GDM1 (cell line): ENCODE measurements at places on chromosomes 5 and 9.
A peak's percentile ranks its signal among the peaks of the same experiment; 100 is the strongest.

DNA sequence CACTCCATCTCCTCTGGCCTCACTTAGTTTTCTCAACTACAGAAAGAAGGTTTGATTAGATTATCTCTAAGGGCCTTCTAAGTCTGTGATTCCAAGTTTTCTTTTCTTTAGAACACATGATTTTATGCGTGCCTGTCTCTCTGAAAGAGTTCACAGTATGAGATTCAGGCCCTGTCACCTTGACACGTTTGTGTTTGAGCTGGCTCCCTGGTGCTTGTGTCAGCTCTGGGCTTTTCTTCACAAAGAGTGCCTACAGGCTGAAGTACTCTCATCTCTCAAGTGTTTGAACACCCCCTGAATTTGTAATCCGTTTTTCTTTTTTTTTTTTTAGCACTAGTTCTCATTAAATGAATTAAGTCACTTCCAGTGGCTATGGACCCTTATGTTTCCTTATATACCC lies 306.9 kb upstream of the C9orf72 start:
- no peak for DNase-seq

GRCh38 chr5:30112867-30113266 lies 1080.6 kb upstream of the CDH6 start:
- no peak for DNase-seq

- DNase-seq: no peak
Observed at GRCh38 chr5:14286574-14287421, 143.7 kb downstream of the TRIO start.

GRCh38 chr9:93952784-93953495 lies 2.2 kb downstream of the BARX1 start:
- DNase-seq: no peak

DNA sequence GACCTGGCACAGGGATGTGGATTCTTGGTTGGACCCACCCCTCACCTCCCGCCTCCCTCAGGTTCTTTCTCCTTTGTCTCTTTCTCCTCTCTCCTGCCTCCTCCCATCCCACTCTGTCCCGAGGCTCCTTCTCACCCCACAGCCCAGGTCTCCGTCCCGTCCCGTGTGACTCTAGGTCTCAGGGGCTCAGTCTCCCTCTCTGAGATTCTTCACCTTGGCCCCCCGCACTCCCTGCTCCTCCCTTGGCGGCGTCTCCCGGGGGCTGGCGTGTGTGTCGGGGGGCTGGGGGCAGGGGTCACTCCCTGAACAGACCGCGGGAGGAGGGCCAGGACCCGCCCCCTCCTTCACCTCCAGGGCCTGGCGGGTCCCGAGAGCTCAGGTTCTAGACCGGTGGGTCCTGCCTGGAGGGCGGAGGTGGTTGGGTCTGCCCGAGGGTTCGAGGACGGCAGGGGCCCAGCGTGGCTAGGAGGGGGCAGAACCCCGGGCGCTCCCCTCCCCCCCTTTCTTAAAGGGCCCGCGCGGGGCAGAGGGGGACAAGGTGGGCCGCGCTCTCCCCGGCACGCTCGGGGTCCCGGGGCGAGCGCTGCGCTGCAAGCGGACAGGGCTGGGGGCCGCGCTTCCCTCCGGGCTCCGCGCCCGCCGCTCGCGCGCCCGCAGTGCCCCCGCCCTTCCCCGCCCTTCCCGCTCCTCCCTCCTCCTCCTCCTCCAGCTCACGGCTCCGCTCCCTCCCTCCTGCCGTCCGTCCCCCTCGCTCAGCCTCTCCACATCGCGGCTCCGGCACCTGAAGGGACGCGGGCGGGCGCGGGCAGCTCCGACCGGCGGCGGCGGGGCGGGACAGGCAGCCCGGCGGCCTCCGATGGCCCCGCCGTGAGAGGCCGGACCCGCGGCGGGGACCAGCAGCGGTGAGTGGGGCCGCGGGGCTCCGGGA lies at the start of gene PSD2:
PSD2 (plus strand) TSS at position 735 of the 928 bp plus-strand sequence. CDS start 13,633 bp downstream, outside the sequence.
- no peak for DNase-seq

GRCh38 chr5:129094924-129095899 lies 663 bp downstream of the ISOC1 start:
- DNase-seq: peak; percentile 51

DNA sequence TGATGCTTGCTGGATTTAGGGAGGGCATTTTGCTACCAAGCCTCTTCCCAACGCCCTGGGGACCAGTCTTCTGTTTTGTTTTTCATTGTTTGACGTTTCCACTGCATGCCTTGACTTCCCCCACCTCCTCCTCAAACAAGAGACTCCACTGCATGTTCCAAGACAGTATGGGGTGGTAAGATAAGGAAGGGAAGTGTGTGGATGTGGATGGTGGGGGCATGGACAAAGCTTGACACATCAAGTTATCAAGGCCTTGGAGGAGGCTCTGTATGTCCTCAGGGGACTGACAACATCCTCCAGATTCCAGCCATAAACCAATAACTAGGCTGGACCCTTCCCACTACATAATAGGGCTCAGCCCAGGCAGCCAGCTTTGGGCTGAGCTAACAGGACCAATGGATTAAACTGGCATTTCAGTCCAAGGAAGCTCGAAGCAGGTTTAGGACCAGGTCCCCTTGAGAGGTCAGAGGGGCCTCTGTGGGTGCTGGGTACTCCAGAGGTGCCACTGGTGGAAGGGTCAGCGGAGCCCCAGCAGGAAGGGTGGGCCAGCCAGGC lies 23.0 kb downstream of the PCDHGC5 start:
- DNase-seq: no peak

- DNase-seq: no peak
Observed at GRCh38 chr9:123421801-123422455, 65.9 kb downstream of the CRB2 start.

DNA sequence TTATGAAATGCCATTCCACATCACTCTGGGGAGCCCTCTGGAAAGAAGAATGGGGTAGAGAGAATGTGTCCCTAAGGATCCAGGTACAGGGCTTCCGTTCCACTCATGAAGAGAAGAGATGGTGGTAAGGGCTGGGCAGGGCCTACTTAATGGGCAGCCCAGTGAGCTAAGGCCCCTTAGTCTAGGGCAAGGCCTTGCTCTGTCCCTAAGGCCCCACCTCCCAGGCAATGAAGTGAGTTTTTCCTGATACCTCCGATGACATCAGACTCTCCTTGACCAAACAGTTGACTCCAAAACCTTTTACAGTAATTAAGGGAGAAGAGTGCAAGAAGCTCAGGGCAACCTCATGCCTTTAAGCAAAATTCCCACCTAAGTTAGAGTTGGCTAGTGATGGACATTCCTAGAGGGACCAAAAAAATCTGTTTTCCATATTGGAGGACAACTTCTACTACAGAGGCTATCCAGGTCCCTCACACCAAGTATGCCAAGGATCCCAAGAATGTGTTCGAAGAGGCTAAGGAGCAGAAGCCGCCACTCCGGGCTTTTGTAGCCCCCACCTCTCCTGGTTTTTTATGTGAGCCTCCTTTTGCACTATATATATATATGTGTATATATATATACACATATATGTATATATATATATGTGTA lies 5.9 kb downstream of the KLF9 start:
- no peak for DNase-seq
